ENCODE measurements at places on chromosomes 11 and 22.

- DNase-seq = peak; percentile 18
Measured at GRCh38 chr11:44190883-44191230, 95.4 kb downstream of the EXT2 start.

- no peak for DNase-seq
Measured at GRCh38 chr11:123505546-123506299, 75.7 kb downstream of the GRAMD1B start.

DNA sequence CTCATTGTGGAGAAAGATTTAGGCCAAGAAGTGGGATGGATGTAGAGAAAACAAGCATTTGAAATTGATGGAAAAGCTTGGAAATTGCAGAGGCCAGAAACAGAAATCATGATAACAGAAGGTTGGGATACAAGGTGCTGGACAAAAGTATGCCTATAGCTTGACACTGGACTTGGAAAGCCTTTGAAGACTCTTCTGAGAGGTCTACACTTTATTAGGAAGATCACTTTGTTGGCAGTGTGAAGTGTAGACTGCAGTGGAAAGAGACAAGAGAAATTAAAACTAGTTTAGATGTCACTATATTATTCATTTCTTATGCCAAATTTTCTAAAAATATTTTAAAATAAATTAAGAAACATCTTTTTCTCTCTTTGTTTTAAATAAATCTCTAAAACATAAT is 59.1 kb downstream of the KIF18A start:
- no peak for DNase-seq

- DNase-seq = no peak
Measured at GRCh38 chr11:46299451-46299961, 22.0 kb downstream of the CREB3L1 start.

- DNase-seq = no peak
Measured at GRCh38 chr22:28102151-28102812, 183.2 kb upstream of the PITPNB start.

DNA sequence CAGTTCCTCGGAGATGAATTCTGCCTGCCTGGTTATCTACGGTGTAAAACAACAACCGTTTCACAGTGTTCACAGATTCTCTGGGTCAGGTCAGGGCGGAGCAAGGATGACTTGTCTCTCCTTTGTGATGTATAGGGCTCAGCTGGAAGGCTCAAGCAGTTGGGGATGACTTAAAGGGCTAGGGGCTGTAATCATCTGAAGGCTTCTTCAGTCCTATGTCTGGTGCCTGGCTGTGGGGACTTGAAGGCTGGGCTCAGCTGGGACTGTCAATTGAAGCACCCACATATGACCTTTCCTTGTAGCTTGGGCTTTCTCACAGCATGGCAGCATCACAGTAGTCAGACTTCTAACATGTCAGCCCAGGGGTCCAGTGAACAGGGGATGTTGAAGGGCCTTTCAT is 29.3 kb downstream of the EIF3F start:
- peak; percentile 35 for DNase-seq

DNA sequence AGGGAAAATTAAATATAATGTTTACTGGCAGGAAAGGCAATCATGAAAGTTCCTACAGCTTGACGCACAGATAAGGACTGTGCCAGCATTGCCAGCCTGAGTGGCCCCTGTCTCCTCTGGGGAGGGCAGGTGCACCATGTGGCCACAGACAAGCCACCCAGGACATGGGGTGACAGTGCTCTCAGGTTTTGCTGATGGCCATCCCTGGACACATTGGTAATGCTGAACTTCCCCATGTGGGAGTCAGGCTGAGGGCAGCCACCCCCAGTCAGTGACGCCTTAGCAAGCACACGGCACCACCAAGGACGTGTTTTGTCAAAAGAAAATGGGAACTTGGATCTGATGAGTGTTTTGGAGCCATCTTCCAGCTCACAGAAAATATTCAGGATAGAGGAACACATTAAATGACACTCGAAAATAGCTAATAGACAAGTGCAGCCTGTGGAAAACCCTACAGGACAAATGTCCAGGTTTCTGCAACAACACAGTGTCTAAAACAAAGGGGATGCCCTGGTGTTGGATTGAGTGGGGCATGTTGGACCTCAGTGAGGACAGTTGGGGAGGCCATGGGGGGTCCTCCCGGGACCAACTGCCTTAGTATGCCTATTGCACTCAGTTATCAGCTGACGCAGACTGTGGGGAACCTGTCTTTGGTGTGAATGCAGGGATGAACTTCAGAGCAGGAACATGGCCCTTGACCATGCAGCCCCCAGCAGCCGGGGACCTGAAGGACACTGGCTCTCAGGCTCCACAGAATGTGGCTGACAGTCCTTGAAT is 1450.5 kb downstream of the BRD1 start:
- no peak for DNase-seq

DNA sequence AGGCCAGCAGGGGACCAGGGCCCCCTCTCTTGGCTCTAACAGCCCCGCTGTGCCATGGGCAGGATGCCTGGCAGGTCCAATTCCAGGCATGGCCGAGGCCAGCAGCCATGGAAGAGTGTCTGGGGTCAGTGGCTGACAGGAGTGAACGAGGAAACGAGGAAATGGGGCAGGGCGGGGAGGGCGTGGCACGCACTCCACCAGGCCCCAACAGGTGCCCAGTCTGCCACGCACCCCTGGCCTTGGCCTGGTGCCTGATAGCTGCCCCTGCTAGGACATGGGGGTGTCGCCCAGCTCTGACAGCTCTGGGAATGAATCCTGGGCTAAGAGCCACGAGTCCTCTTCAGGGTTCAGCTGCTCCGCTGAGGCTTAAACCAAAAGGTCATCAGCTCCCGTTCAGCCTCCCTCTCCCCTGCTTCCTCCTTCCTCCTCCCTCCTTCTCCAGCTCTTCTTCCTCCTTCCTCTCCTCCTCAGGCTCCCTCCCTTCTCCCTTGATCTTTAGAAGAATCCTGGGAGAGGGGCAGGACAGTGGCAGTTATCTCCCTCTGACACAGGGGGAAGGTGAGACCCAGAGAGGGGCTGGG is 11.5 kb upstream of the TBC1D22A start:
- no peak for DNase-seq

DNA sequence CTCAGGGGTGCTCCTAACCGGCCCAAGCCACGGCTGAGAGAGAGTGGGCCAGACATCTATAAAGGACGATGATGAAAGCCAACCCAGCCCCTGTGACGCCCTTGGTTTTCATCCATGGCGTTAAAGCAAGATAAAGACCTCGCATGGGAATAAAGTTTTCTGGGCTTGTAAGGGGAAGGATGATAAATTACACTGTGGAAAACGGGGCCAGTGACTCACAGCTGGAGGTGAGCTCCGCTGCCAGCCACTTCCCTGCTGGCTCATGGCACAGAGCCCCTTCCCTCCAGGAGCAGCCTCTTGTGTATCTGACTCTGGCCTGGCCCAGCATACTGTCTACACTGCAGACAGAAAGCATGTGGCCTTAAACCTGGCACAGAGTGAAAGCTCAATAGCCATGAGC is 503.2 kb upstream of the B3GAT1 start:
- no peak for DNase-seq

DNA sequence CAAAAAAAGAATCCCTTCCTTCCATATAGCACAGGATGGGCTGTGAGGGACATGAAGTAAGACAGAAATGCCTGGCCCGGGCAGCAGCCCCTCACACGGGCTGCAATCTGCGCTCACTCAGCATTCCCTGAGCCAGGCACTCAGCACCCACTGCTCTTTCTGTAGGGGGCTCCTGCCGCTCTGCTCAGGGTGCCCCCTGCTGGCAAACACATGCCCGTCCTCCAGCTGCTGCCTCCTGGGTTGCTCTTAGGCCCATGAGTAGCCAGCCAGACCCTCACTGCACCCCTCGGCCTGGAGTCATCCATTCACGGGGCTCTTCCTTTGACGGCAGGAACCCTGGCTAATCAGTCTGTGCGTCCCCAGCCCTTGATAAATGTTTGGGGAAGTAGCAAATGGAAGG is 6.9 kb downstream of the MCAT start:
- no peak for DNase-seq

GRCh38 chr11:106988151-106989077 is 29.9 kb downstream of the GUCY1A2 start:
- DNase-seq = peak; percentile 7

GRCh38 chr11:90818196-90818745 is 595.4 kb upstream of the CHORDC1 start:
- DNase-seq = no peak

DNA sequence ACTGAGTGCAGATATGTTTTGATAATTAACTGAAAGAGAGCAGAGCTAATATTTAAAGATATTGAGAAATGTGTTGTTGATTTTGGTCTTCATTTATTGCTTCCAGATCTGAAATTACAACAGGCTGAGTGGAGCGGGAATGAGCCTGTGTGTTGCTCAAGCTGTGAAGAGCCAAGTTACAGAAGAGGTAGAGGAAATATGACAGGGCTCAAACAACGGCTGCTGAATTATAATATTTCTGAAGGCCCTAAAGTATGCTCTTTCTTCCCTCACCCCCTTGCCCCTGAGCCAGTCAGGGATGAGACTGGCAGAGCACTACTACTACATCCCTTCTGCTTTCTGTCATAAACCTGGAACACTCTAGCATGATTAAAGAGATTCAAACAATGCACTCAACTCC is 115.6 kb downstream of the FANCF start:
- DNase-seq = no peak

DNA sequence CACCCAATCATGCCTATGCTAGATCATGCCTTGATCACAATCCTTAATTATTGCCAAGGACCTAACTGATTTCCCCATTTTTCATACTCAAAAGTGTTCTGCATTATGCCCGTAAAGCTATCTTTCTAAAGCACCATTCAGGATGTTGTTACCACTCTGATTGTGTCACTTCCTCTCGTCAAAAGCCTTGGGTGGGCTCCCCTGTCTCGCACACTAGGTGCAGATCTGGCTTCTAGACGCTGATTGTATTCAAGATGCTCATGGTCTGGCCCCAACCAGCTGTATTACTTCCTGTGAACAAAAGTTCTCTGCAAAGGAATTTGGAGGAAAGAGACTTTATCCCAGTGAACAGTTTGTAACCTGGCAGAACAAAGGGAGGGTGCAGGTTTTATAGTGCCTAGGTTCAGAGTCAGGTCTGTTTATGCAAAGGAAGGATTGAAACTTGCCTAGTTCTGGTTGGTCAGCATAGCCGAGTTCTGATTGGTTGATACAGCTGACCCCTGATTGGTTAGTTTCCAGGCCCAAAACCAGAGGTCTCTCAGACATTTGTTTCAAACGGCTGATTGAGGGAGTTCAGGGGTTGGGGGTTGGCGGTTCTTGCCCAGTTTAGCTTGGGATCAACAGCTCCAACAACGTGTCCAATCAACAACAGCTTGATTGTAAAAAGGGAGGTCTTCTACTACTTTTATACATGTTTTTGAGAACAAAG is 25.4 kb downstream of the ATG13 start:
- no peak for DNase-seq

- no peak for DNase-seq
Measured at GRCh38 chr11:6328321-6328720, 8.0 kb upstream of the CAVIN3 start.

GRCh38 chr11:79296141-79296540 is 144.7 kb downstream of the TENM4 start:
- no peak for DNase-seq

DNA sequence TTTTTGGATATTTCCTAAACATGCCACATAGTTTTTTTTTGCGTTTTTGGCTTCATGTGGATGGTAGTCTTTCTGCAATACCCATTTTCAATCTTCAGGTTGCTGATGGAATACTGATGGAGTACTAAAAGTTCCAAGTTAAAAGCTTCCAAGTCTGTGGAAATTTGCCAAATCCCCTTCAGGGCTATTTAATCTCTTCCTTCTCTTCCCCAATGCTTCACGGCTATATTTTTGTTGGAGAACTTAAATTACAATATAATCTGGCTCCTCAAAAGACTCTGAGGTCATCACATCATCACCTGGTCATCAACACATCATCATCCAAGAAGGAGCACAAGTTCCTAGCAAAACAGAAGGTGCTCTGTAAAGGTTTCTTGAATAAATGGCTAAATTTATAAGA is 881.0 kb upstream of the TENM4 start:
- no peak for DNase-seq

DNA sequence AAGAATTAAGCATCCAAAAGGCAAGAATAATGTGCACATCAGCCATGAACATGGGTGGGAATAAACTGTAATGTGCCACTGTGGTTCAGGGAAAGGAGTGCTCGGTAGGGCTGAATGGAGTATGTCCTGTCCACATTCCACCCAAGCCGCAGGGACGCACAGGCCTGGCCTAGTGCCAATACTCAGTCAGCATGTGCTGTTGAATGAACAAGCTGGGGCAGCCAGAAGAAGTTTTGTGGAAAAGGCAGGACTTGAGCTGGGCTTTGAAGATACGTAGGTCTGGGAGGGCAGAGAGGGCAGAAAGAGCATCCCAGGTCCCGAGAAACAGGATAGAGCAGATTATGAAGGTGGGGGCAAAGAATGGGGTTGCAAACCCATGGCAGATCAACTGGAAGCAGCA is 60.0 kb upstream of the PLET1 start:
- peak; percentile 83 for DNase-seq

DNA sequence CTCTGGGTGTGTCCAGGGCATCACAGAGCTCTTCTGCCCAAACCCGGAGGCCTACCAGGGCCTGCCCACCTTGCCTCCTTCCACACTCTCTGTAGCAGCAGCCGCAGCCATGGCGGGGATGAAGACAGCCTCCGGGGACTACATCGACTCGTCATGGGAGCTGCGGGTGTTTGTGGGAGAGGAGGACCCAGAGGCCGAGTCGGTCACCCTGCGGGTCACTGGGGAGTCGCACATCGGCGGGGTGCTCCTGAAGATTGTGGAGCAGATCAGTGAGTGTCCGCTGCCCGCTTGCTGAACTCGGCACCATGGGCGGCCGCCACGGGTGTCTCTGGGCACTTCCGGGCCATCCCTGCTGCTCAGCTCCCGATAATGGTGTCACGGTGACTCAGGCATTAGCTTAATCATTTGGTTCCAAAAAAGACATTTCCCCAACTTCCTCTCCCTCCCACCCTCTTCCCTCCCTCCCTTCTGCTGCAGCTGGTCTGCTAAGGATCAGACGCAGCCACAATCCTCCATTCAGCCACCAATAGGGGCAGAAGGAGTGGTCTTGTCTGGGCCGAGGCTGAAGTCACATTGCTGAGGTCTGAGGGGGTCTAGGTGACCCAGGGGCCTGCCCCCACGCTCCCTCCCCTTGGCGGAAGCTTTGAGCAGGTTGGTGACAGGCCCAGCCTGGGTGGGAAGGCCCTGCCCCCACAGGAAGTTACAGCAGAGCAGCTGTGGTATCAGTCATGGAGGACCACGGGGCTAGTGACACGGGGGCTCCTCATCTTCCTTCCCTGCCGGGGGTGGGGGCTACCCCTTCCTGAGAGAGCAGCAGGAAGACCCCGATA is 950 bp downstream of the FERMT3 start:
- DNase-seq = no peak

DNA sequence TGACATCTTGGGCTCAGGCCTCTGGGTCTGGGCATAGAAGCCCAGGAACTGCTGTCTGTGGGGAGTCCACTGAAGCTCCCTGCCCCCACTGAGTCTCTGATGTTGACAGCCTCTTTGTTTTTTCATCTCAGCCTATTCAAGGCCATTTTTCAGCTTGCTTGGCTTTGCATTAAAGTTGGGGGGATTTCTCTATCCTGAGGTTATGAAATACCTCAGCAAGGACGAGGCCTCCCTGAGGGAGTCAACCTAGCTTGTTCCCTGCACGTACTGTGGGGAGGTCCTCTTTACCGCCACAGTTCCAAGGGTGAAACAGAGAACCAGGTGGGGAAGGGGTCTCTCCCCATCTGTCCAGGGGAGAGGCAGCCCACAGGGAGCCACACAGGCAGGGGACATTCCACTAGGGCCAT is 8.4 kb downstream of the KCNQ1OT1 start:
- no peak for DNase-seq
